ENCODE measurements at places on chromosomes 11 and 22.

GRCh38 chr11:63672936-63673539 lies 1.9 kb upstream of the ATL3 start:
- DNase-seq: no peak

GRCh38 chr11:35419830-35420333 lies 524 bp upstream of the SLC1A2 start:
- no peak for DNase-seq

DNA sequence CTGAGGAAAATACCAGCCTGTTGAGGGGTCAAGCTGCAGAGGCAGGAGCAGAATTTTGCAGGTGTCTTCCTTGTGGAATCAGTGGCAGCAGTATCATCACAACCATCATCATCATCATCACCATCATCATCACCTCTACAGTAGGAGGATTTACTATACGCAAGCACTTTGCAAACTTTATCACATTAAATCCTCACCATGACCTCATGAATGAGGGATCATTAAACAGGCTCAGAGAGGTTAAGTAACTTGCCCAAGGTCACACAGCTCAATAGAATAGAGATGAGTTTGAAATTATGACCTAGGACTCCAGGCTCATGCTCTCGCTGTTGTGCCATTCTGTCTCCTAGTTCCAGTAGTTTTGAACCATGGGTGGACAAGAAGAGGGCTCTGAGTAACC lies 25.6 kb downstream of the PTPN5 start:
- DNase-seq: no peak

DNA sequence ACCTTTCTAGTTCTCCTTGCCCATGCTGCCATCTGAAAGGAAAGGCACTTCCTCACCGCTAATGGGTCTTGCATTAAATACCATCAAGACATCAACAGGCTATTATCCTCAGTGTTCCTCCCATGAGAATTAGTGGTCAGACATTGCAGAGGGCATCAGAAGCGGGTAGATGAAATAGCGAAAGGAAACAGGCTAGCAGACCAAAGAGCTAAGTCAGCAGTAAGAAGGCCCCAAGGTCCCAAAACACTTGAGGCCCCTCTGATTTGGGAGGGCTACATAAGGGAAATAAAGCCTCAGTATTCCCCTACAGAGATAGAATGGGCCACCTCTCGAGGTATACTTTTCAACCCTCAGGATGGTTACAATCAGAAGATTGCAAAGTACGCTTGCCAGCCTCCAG lies 12.9 kb downstream of the KCNJ11 start:
- no peak for DNase-seq

DNA sequence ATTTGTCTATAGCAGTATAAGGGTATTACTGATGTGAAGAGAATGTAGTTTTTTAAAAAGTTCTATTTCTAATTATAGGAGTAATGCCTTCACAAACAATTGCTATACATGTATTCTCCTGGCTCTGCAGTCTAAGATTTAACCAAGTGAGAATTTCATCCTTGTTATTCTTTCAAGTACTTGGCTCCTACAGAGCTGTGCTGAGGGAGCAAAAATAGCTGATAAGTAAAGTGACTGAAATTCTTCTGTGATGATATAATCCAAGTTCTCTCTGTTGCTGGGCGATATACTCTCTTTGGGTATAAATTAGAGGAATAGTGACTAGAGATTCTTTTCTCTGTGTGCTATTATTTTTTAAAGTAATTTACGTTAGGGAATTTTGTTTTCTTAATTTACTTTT lies 68.0 kb downstream of the PGR start:
- DNase-seq: no peak
